ENCODE measurements at places on chromosomes 4 and X.

DNA sequence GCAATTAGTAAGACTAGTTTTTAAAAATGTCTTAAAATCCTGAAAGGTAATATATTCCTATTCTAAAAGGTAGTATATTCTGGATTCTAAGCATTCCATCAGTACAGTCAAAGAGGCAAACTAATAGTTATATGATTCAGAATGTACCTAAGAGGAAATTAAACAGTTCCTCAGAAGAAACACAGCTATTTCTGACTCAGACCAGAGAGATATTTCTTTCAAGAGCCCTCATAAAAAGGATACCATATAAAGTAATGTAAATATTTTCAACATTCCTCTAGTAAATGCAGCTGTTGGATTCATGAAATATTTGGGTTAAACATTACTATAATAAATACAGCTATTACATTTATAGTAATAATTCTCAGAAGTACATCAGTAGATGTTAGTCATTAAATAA is 358.3 kb downstream of the MAGEB5 start:
- DNase-seq: no peak

DNA sequence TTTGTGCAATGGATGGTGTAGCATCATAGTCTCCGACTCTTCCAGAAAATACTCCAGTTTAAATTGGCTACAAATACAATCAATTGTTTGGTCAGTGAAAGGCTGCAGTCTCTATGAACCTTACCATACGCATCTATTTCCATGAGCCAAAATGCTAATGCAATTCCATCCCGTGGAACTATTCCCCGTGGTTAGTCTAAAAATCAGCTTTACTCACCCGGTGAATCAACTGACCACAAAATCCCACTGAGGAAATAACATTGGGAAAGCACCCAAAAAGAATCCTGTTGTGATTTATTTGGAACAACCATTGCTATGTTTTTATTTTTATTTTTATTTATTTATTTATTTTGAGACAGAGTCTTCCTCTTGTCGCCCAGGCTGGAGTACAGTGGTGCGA is 87.1 kb downstream of the DHX15 start:
- no peak for DNase-seq

DNA sequence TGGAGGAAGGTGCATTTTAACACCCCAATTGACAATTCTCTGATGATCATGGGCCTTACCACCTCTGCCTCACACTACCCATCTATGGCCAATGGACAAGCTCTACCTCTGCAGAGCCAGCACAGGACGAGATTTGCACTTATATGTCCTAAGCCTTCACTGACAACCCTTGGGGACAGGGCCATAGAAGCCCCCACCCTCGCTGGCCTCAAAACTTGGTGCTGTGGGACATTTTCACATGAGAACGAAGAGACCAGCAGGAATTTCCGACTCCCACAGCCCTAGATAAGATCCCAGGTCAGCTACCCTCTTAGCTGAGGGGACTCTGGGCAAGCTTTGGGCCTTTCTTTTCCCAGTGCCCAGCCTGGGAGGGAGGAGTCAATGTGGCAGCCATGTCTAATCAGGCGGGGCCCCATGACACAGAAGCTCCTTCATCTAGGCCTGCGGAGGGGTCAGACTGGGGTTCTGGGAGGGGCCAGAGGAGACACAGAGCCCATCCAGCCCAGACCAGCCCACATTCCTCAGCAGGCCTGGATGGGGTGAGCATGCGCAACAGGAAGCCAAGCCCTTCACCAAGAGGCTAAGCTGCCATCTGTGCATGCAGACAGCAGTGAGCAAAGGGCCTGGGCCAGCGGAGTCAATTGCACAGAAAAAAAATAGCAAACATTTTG is 12.1 kb downstream of the PJA1 start:
- no peak for DNase-seq

GRCh38 chr4:173413036-173413435 is 14.1 kb upstream of the SCRG1 start:
- DNase-seq: no peak

- no peak for DNase-seq
Observed at GRCh38 chr4:82437285-82438005, 7.1 kb downstream of the ENOPH1 start.

GRCh38 chrX:136353526-136354093 is 52.8 kb downstream of the ADGRG4 start:
- DNase-seq: no peak

DNA sequence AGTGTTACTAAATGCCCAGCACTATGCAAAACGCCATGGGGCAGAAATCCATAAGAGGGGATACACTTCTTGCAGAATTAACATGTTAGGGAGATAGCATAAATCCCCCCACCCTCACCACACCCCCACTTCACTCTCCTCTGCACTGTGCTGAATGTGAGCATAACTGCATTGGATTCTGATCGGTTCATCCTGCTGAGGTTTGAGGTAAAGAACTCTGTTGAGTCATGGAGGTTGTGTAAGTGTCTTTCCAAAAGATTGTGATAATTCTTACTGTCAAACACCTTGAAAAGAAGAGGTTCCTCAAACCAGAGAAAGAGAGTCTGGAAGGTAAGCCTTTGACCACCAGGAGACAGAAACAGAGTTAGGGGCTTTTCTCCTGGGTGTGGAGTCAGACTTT is 43.6 kb downstream of the RBM47 start:
- DNase-seq: no peak

DNA sequence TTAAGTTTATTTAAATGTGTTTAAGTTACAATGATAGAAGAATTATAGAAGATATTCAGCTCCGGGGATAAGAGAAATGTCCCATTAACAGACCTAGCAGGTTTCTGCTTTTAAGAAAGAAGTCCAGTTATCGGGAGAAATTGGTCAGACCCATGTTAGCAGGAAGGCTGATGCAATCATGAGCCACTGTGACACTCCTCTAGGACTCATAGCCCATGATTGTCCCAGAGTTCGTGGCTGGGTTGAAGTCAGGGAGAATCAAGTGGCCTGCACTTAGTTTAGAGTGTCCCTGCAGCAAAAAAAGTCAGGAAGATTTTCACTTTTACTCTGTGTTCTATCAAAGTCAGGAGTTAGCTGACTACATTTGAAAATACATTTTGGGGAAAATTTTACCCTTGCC is 72.0 kb downstream of the TMEM144 start:
- no peak for DNase-seq

DNA sequence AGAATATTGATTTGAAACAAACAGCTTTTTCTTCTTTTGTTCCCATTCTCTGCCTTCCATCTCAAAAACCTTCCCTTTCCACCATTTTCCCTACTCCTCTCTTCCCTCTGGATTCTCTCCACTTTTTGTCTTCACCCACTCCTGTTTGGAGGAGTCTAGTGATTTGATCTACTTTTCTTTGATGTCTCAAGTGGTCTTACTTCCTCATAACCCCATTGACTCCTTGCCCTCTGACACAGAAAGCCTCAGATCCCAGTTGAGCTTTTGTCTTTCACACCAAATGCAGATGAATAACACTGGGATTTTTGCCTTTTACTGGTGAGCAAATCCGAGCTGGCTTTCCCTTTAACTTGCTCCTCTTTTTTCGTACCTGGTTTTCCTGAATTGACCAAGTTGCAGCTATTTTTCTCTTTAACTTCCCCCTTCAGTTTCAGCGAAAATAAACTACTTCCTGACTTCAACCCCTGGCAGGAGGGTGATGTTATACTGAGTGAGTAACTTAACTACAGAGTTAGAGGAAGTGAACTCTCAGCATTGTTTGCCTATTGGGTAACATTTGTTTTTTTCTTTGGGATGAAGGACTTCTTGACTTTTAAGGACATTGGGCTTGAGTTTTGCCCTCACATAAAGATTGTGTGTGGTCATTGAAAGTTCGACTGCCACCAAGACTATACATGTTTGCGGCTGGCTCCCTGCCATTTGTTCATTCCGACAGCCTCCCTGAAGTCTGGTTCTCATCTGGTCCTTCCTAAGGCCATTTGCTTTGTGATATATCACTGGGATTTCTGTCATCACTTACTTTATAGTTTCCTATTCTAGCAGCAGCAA is 392.8 kb upstream of the NR3C2 start:
- no peak for DNase-seq

GRCh38 chrX:43019021-43019420 is 241.1 kb upstream of the PPP1R2C start:
- no peak for DNase-seq

DNA sequence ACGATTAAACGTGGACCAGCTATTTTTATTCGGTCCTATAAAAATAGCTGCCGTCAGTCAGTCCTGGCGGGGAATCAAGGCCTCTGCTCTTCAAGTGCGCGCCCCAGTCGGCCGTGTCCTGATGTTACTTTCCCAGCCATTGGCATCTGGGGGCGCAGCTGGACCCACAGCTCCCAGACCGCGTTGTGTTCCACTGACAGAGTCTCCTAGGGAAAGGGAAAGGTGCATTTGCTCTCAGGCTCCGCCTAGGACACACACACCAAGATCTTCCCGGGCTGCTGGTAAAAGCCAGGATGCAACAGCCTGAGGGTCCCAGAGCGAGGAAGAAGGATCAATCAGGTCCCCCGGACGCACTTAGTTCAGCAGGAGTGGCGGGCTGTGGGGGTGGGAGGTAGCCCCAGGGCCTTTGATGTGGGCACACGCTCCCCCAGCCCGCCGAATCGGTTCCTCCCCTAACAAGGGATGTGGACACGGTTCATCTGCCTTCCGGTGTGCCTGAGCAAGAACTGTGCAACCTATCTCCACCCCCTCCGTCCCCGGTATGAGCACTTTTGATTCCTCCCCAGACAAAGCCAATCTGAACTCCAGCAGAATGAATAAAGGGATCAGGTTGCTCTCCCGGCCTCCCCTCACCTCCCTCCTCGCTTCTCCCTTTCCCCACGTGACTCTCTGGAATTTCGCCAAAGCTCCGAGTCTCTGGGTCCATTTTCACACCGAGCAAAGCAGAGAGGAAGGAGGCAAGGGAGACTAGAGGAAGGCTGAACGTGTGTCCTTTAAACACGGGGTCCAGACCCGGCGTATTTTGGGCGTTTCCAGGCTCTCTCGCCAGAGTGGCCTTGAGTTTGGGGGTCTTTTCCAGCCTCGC is 626 bp upstream of the FRAS1 start:
- DNase-seq: peak; percentile 79

DNA sequence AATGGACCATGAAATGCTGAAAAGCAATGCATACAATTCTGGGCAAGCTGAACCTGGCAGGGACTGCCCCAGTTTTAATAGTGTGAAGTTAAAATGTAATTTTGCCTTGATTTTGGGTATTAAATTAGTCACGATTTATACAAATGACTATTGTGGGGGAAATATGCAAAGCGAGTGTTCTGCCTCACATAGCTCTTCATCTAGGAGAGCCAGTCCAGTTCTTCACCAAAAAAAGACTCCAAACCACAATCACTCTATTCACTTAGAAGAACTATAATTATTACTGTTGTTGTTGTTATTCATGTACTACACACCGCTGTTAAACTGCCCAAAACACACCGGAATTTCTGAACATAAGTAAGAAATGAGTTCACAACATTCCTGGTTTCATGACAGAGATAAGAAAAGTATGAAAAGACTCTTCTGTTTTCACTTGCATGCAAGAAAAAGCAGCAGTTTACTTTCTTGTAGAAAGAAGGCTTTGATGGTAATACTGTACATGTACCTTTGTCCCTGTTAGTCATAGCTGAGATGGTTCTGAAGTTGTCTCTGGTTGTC is 101.9 kb downstream of the QRFPR start:
- no peak for DNase-seq

DNA sequence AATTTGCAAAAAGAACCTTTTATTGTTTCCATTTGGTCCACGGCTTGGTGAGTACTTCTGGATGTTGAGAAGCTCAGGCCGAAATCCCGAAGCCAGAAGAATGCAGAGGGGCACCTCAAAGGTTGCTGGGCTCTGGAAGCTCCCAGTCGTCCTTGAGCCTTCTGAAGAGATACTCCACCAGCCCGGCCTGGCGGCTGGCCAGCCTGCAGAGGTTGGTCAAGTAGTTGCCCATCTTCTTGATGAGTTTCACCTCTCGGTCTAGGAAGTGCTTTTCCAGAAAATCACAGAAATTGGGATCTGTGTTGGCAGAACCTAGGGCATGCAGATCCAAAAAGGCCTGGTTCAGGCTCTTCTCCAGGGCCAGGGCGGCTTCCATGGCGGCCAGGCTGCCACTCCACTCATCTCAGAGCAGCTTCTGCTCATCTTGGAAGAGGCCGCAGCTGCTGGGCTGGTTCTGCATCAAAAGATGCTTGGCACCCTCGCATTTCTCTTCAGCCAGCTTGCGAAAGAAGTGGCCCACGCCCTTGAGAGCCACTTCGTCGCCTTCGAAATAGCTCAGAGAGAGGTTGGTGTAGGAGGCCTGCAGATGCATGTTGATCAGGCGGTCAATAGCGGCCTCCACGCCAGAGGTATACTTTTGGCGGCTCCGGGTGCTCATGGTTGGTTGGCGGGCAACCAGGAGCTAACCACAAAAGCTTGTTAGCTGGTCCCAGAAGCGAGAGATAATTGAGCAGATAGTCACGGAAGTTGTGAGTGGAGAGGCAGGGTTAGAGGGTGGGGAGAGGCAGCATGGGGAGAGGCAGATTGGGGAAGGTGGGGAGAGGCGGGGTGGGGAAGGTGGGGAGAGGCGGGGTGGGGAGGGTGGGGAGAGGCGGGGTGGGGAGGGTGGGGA is 76.5 kb upstream of the TSPAN7 start:
- DNase-seq: no peak

DNA sequence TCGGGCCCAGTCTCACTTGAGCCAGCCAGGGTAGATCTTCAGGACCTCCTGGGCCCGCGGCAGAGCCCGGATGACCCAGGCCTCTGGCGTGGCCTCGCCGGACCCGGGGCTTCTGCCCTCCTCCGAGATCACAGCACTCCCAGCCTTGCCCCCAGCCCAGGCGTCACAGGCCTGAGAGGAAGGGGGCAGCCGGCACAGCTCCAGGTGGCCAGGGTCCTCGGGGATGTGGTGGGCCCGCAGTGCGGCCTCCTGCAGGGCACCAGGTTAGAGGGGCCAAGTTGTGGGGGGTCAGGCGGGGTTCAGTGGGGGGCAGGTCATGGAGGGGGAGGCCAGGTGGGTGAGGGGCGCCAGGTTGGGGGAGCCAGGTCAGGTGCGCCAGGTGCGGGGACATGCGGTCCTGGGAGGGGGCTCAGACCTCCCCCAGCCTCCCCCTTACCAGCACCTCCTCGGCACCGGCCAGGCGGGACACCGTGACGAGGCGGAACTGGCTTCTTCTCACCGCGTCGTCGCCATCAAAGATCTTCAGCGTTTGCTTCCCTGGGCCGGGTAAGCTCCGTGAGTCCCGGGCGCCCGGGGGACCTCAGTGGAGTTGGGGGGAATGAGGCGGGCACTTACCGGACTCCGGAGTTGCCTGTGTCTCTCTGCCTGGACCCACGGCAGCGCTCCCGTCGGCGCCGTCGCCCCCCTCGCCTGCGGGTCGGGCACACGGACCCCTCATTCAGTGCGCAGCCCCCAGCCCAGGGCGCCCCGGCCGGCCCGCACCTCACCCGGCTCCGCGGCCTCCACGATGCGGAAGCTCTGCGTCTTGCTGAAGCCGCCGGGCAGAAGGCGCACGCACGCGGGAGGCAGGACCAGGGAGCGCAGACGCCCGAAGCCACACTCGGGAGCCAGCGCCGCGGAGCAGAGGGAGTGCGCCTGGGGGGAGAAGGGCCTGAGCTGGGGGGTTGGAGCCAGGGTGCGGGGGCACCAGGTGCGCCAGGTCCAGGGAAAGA is 6.0 kb downstream of the DGKQ start:
- no peak for DNase-seq

- DNase-seq: no peak
Observed at GRCh38 chr4:138674209-138674608, 341.4 kb upstream of the NOCT start.

Data from DMS 273 treated with DMSO at 0.1 percent for 48 hours (cell line).